ENCODE measurements at places on chromosomes 13 and 19.

DNA sequence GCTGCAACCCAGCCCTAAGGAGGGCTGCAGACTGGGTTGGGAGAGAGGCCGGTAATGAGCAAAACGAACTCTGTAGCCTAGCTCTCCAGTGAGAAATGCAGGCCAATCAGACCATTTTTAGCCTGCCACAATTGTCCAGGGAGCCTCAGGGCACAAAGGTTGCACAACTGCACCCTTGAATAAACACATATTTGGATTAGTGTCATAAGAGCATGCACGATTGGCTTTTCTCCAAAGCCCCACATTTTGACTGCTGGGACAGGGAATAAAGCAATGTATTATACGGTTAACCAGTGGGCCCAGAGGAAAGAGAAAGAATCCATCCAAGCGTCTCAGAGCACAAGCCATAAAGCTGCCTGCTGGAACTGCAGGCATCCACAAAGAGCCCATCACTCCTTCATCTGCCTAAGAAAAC is 729.4 kb upstream of the SGCG start:
- DNase-seq: no peak

- DNase-seq: no peak
Observed at GRCh38 chr13:42891591-42891990, 100.5 kb downstream of the EPSTI1 start.

GRCh38 chr13:94063096-94063495 is 416.4 kb downstream of the DCT start:
- no peak for DNase-seq

- no peak for DNase-seq
Observed at GRCh38 chr13:114110091-114110829, 22.2 kb downstream of the RASA3 start.

- DNase-seq: no peak
Observed at GRCh38 chr19:51226067-51226466, 1.2 kb downstream of the CD33 start.

GRCh38 chr19:5052515-5052914 is 83.6 kb downstream of the KDM4B start:
- DNase-seq: no peak

DNA sequence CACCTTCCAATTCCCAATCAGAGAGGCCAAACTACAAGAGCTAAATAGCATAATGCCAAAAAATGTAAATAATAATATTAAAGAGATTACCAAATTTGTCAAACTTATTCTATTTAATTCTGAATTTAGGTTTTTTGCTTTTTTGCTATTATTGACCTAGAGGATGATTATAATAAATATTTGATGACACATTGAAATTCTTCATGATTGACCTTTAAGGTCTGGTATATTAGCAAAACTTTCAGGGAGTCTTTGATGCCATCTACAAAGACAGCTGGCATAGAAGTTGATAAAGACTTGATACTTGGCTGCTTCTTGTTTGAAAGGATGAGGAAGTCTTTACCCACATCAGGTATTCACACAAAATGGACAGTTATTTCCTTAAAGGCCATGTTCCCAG is 659.8 kb upstream of the GPC6 start:
- no peak for DNase-seq

- peak; percentile 63 for DNase-seq
Observed at GRCh38 chr13:91946498-91947070, 548.2 kb downstream of the GPC5 start.

DNA sequence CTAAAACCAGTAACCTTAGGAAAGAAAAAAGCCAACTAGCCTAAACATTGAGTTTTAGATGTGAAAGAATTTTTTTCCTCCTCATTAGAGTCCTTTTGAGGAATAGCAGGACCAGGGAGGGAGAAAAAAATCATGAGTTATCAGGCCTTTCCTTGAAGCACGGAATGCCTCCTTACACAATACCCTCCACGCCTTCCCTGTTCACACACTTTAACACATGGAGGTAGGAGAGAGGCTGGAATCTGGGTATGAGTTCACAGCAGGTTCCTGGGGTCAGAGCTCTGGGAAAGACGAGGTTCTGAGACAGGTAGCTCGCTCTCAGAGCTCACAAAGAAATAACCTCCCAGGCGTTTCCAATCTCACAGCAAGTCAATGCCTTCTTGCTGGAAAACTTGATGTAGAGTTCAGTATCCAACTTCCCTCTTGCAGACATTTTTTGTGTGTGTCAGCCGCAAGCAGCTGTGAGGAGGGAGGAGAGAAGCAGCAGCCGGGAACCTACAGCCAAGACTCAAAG is 716 bp downstream of the ZNF573 start:
- DNase-seq: no peak

DNA sequence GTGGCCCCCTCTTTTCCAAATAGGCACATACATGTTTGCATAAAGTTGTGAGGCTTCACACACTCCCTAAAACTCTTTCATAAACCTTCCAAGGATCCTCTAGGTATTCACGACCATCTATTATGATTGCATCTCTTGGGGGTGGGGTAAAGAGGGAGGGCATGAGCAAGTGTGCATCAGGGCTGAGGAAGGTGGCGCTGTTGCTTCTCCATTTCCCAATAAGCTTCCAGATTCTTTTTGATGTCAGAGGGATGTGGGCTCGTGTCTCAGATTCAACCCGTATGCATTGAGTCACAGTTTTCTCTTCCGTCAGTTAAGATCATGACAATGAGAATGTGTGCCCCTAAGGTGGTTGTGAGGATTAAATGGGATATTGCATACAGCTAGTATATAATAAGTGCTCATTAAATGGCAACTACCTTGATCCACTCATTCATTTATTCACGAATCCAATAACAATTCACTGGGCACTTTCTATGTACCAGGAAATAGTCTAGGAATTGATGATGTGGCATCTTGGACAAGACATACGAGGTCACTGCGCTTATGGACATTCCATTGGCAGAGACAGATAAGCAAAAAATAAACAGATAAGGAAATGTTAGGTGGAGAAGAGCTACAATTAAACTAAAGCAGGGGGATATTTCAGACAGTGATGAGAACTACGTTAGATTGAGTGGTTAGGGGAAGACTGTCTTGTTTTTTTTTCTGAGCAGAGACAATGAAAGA is 10.3 kb downstream of the CYP2B6 start:
- DNase-seq: no peak

DNA sequence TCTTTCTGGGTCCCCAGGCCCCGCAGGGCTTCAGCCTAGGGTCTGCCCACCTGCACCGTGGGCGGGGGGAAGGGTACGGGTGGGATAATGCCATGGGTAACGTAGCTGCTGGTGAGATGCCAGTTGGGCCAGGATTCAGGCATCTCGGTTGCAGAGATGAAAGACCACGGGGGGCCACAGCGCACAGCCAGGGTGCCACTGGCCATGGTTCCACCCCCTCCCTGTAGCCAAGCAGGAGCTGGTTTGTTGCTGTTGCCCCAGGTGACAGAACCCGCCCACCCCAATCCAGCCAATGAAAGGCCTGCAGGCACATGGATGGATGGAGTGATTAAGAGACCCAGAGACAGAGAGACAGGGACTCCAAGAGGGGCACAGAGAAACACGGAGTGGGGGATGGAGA is 1.0 kb upstream of the CGB7 start:
- DNase-seq: no peak

DNA sequence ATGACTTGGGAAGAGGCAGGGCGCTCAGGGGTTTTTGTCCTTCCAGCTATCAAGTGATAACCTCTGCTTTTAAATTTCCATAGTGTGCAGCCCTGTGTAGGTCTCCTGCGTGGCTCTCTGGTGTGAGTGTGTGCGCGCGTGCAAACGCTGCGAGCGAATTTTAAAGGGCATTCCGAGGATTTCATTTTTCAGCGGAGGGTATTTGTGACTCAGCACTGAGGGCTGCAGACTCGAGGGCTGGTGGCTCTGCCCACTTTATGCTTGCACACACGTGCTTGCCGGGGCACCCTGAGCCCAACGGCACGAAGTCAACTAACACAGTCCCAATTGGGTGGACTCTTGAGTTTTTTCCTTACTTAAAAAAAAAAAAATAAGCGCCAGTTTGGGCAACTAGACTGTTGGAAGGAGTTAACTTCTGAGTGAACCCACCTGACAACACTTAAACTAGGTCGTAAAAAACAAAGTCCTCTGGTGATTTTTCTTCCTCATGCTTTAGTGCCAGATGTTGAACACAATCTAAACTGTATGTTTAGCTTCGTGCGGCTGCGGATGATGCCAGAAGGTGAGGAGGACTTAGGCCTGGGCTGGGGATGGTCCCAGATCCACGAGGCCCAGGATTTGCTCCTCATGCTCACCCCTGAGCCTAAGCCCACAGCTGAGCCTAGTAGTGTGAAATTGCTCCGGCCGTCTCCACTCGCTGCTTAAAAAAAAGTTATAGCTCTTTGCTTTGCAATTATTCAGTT is 2.1 kb downstream of the FGF9 start:
- DNase-seq: peak; percentile 12

All from NCI-H2081 (cell line).